ENCODE measurements at places on chromosomes 2 and 18.

DNA sequence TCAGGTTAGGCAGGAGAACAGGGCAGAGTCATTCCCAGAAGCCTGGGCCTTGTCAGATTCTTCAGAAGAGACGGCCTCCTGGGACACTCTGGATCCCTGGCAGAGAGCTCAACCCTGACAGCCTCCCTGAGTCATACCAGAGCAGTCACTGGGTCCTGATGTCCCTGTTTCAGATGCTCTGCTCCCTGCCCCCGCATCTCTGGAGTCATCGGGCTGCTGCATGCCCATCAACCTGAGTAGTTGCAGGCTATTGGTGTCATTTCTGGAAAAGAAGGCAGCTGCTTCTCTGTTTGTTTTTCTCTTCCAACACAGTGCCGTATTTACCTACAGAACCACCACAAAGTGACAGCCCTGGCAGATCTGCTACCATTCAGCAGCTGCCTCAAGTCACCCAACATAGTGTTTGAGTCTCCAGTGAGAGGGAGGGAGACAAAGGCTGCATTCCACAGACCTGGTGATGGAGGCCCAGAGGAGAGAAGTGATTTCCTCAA, 145.1 kb downstream of the B3GNT2 start:
- DNase-seq = no peak

DNA sequence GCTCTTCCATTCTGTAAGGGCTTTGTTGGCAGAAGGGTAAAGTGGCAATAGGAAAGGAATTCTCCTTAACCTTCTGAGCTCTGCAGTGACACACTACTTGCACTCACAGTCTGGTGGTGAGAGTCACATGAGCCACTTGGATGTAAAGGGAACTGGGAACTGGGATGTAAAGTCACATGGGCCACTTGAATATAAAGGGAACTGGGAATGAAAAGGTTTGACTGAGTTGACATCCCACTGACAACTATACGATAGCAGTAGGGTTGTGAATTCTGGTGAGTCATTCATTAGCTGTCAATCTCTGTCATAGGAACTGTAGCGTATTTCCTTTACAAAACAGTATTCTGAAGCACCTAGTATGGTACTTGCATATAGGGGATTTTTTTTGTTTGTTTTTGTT, 5.5 kb downstream of the RPE start:
- DNase-seq = no peak

DNA sequence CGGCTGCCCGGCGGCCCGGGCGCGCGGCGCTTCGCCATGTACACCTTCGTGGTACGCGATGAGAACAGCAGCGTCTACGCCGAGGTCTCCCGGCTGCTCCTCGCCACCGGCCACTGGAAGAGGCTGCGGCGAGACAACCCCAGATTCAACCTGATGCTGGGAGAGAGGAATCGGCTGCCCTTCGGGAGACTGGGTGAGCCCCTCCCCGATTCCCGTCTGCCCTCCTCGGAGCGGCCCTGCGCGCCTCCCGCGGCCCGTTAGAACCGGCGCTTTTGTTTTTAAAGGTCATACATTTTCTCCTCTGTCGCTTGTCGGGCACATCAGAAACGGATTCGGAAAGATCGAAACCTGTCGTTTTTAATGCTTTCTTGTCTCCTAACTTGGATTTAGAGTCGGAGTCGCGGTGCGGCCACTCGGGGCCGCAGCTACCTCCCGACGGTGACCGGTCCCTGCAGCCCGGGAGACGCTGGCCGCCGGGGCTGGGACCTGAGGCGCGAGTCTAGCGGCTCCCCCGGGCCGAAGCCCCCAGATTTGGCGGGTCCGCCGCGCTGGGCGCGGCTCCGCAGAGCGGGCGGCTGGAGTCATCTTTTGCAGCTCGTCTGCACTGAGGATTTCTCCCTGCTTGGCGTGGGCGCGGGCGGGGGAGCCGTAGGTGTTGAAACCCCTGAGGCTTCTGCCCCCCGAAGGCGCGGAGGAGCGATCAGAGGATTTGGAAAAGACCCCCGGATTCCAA, 519 bp downstream of the TTL start:
- peak; percentile 28 for DNase-seq

DNA sequence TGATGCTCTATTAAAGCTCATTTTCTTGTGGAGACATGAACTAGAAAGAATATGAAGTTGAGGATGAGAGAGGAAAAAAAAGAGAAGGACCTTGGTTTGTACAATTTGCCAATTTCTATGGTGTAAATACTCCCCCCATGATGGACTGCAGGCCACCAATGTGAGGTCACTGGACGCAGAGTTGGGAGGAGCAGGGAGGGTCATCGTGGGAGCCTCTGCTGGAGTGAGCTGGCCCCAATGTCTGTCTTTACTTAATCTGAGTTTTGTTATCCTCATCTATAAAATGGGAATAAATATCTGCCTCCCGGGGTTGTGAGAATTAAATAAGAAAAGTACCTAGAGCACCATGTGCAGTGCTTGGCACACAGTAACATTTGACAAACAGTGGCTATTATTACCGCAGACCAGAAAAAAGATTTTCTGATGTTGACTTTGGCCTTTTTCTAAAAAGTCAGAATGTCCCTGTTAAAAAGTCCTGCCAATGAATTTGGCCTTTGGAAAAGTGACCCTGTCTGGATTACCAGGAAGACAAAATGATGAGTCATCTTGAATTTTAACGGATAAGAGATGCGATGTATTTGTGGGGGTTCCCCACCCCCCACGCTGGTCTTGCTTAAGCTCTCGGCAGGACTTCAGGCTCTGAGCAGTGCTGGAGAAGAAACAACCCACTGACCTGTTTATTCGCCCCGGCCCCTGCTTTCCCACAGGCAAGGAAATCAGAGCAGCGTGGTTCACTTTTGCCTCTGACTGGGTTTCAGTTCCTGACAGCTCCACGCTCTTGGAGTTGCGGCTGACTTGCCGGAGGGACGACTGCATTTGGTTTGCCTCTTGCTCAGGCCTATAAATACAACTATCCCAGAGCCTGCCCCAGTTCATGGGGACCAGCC, 50.3 kb upstream of the FOSL2 start:
- peak; percentile 83 for DNase-seq

DNA sequence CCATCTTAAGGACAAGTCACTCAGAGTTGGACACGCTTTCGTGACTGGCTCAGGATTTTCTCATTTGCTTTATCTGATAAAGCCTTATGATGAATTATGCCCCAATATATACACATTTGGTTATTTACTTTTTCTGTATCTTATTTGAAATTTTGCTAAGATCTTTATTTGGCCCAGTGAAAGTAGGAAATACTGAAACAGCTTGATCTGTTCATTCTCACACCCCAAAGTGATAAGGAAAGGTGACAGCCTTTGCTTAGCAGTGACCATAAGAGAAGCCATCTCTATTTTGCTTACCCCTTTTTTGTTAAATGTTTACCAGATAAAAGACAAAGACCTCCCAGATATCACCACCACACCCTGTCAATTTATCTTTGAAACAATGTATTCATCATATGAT, 428.3 kb downstream of the PARD3B start:
- no peak for DNase-seq

DNA sequence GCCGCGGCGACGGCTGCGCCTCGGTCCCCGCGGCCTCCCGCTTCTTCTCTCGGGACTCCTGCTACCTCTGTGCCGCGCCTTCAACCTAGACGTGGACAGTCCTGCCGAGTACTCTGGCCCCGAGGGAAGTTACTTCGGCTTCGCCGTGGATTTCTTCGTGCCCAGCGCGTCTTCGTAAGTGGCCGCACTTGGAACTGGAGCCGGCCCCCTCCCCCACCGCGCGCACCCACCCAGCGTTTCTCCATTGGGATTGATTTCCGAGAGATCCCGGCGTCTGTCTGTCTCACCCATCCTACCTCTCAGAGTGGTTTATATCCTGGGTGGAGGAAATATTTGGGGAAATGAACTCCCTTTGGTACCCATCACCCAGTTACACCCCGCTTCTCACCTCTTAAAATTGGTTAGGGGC, 498 bp downstream of the ITGAV start:
- DNase-seq = peak; percentile 35

DNA sequence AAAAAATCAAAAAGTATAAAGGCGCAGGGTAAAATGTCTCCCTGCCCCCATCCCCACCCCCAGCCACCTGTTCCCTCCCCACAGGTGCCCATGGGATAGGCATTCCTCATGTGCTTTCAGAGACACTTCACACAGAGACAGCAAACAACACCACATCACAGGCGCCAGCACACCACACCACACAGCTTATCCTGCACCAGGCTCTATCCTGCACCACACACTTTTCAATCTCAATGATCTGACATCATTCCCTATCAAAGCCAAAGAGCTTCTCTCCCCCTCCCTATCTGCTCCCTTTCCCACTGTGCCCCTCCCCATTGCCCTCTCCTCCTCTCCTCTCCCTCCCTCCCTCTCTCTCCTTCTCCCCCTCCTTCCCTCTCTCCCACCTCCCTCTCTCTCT, 15.5 kb downstream of the FAM178B start:
- no peak for DNase-seq

DNA sequence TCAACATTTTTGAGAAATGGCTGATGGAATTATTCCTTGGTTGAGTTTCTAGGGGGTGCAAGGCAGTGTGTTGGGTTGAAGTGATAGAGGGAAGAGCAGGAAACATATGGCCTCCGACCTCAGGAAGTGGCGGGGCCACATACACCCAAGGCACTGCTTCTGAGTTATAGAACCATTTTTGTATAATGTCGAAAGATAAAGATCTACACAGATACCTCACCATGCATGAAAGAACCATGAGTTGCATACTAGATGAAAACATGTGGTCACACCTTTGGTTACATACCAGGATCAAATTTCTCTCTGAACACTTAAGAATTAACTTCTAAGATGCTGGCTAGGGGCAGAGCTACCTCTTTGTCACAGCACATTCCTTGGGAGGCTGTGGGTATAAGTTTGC, 23.2 kb downstream of the LAMA3 start:
- no peak for DNase-seq

GRCh38 chr2:167689444-167689843, 558.0 kb downstream of the STK39 start:
- DNase-seq = no peak

GRCh38 chr2:234275515-234275914, 221.4 kb downstream of the ARL4C start:
- no peak for DNase-seq

GRCh38 chr2:48316753-48317750, 212.9 kb upstream of the STON1 start:
- DNase-seq = no peak

Data from fibroblast of upper back skin (primary cell).